ENCODE measurements at places on chromosomes 2 and 18. TPM values are rescaled to one million over a fixed set of nuclear protein-coding genes. Genes with fewer than 3 reads are reported as not detected.

DNA sequence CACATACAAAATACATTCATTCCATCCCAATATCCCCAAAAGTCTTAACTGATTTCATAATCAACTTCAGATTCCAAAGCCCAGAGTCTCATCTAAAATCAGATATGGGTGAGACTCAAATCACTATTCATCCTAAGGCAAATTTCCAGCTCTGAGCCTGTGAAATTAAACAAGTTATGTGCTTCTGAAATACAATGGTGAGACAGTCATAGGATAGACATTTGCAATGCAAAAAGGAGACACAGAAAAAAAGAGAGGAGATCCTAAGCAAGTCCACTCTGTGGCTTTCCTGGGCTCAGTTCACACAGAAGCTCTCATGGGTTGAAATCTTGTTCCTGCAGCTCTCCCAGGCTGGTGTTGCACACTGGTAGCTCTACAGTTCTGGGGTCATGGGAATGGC lies 18.3 kb downstream of the ZNF892 start:
- no peaks in the 10 kb centered on the region for H3K4me1 ChIP-seq
- no peak overlapping the region for H3K27ac ChIP-seq
- no peak overlapping the region for H3K4me3 ChIP-seq
- H3K27me3 ChIP-seq = no peaks in the 10 kb centered on the region
- H3K36me3 ChIP-seq = no peaks in the 10 kb centered on the region

GRCh38 chr2:202339071-202339870 lies 36.9 kb upstream of the BMPR2 start:
- H3K4me1 ChIP-seq = peaks cover 6% of the 10 kb centered on the region
- H3K36me3 ChIP-seq = no peaks in the 10 kb centered on the region
- H3K27ac ChIP-seq = no peak overlapping the region
- no peak overlapping the region for H3K4me3 ChIP-seq
- no peak for DNase-seq

GRCh38 chr2:147846412-147847081 lies 1.7 kb downstream of the ACVR2A start:
- H3K27me3 ChIP-seq = no peaks in the 10 kb centered on the region
- H3K4me1 ChIP-seq = peaks cover 5% of the 10 kb centered on the region
- no peak for DNase-seq
- H3K4me3 ChIP-seq = no peak overlapping the region

GRCh38 chr18:59744271-59744721 lies 47.1 kb upstream of the CCBE1 start:
- no peak overlapping the region for H3K27ac ChIP-seq
- H3K36me3 ChIP-seq = no peaks in the 10 kb centered on the region
- DNase-seq = no peak
- no peaks in the 10 kb centered on the region for H3K4me1 ChIP-seq
- no peak overlapping the region for H3K4me3 ChIP-seq
- H3K27me3 ChIP-seq = no peaks in the 10 kb centered on the region

DNA sequence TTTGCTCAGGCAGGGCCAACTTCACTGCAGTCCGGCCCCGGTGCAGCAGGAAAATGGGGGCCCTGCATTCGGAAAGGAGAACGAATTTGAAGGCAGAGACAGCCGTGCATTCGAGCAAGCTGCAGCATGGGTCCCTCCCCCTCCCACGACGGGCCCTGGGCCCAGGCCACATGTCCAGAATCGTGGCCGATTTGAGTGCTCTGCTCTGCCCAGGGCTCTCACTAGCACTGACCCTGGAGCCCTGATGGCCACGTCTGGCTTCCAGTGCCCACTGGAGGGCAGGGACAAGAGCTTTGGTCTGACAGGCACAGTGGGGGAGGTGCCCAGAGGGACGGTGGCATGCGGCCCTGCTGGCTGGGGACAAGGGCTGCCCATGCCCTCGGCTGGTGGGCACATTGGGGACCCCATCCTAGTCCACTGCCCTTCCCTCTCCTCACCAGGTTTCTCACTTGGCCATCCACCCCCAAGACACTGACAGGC lies 14.4 kb upstream of the KLHL30 start:
- no peak overlapping the region for H3K4me3 ChIP-seq
- no peaks in the 10 kb centered on the region for H3K4me1 ChIP-seq
- no peak overlapping the region for H3K27ac ChIP-seq
- no peaks in the 10 kb centered on the region for H3K36me3 ChIP-seq

DNA sequence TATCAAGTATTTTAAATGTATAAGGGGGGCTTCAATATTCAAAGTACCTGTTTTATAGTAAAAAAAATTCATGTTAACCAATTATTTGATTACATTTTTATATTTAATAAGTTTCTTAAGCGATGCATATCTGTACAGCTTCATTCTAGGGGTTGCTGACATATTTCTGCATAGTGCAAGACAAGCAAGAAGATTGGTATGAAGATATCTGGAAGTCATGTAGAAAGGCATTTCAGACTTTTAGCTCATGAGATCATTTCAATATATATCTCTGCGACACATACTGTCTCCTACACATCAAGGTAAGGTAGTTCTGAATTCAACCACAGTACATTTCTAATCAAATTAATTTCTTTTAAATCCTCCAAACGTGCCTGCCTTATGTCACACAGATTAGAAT lies 73.1 kb downstream of the MEMO1 start:
- H3K36me3 ChIP-seq = peaks cover 18% of the 10 kb centered on the region
- DNase-seq = no peak
- H3K4me1 ChIP-seq = no peaks in the 10 kb centered on the region

- peak overlapping the region; percentile 93 for H3K4me3 ChIP-seq
- H3K27me3 ChIP-seq = no peaks in the 10 kb centered on the region
- peak overlapping the region; percentile 97 for H3K27ac ChIP-seq
- DNase-seq = peak; percentile 47
- no peaks in the 10 kb centered on the region for H3K36me3 ChIP-seq
These were observed 727 bp downstream of the FBXO11 start for GRCh38 chr2:47905386-47906156.

DNA sequence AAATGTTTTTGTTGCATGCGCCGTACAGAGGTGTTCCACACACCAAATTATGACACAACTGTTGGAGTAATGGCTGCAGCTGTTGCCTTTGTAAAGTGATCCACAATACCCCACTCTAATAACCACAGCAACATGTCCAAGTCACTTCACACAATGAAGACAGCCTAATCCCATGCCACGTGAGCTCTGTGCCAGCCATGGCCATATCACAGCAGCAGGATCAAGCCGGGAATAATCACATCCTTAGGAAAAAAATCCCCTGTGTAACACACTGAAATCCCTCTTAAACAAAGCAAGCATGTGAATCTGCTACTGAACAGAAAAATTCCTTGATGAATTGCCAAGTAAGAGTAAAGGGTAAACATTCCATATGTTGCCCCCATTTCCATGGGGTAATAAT lies 179.5 kb upstream of the PARD3B start:
- no peaks in the 10 kb centered on the region for H3K27me3 ChIP-seq
- no peak overlapping the region for H3K4me3 ChIP-seq
- H3K4me1 ChIP-seq = no peaks in the 10 kb centered on the region
- H3K27ac ChIP-seq = no peak overlapping the region
- no peak for DNase-seq

DNA sequence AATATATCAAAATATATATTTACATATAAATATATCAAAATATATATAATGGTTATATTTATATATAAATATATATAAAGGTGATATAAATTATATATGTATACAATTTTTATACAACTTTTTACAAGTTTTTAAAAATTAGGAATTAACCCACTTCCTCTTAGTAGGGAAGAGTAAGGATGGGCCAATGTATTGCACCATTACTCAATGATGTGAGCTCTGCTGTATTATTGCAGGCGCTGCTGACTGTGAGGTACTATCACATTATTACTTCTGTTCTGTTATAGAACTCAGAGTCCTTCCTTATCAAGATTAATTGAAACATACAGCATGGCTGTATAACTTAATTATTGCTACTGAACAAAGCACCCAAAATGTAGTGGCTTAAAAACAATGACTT lies 46.0 kb downstream of the CCDC195 start:
- no peak overlapping the region for H3K27ac ChIP-seq
- DNase-seq = no peak
- no peaks in the 10 kb centered on the region for H3K4me1 ChIP-seq
- no peaks in the 10 kb centered on the region for H3K36me3 ChIP-seq

DNA sequence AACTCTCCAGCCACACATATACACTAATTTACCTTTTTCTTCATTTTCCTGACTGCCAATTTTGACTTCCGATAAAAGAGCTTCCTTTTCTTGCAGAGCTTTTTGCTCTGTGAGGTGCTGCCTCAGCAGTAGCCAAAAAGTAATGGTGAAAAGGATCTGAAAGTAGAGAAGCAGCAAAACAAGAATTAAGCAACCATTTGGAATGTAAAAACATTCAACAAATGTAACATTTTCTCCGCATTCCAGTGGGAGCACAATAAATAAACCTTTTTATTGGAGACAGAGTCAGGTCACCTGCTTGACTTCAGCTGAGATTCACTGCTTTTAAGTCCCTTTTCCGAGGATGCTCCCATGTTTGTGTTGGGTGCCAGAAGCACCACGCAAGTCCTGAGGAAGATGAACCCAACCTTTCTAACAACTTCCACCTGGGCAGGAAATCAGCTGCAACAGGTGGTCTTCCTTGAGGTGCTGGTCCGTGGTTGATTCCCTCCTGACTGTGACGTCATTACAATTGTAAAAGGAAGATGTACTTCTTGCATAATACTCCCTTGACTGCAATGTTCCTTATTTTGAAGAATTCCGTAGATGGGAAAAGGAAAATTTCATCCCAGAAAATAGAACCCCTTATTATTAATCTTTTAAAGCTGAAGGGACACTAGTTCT lies 265.5 kb downstream of the NAPG start:
- H3K27ac ChIP-seq = no peak overlapping the region
- H3K4me1 ChIP-seq = no peaks in the 10 kb centered on the region
- no peaks in the 10 kb centered on the region for H3K36me3 ChIP-seq
- H3K27me3 ChIP-seq = no peaks in the 10 kb centered on the region
- DNase-seq = no peak
- no peak overlapping the region for H3K4me3 ChIP-seq

- H3K36me3 ChIP-seq = no peaks in the 10 kb centered on the region
- no peak overlapping the region for H3K4me3 ChIP-seq
- no peaks in the 10 kb centered on the region for H3K27me3 ChIP-seq
- H3K4me1 ChIP-seq = no peaks in the 10 kb centered on the region
These were observed 630.8 kb upstream of the PIK3C3 start for GRCh38 chr18:41324020-41324791.

DNA sequence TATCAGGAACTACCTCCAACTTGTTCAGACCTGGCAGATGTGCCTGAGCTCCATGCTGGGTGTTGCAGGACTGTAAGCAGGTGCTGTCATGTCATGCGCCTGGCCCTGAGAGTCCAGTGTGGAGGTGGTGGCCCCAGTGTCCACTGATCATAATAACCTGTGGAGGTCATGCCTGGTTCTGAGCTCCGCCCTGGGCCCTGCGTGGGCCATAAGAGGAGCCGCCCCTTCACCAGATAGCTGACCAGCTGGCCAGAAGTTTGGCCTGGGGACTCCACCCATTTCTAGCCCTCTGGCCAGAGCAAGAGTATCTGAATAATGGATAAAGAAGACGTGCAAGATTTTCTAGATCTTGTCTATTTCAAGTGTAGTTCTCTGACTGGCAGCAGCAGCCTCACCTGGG lies 72.4 kb downstream of the CTIF start:
- DNase-seq = no peak
- H3K27me3 ChIP-seq = no peaks in the 10 kb centered on the region
- no peak overlapping the region for H3K27ac ChIP-seq
- no peaks in the 10 kb centered on the region for H3K36me3 ChIP-seq
- no peak overlapping the region for H3K4me3 ChIP-seq

DNA sequence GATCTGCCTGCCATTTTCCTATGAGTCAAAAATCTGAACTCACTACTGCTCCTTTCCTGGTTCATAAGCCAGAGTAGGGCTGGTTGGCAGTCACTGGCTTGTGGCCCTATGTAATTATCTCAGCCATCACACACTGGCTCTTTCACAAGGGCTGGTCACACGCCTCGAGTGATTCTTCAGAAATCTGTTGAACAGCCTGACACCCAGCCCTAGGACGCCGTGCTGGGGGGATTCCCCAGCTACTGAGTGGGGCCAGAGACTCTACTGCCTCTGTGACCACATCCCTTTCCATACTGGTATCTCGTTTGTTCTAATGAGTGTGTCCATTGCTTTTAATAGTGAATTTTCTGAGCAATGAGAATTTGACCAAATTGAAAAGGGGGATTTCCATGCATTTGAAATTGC lies 45.8 kb upstream of the RBM44 start:
- no peak overlapping the region for H3K27ac ChIP-seq
- no peak overlapping the region for H3K4me3 ChIP-seq
- no peaks in the 10 kb centered on the region for H3K4me1 ChIP-seq
- no peaks in the 10 kb centered on the region for H3K27me3 ChIP-seq
- no peak for DNase-seq

GRCh38 chr2:98744595-98744994 lies 13.7 kb upstream of the MGAT4A start:
- peaks cover 16% of the 10 kb centered on the region for H3K27me3 ChIP-seq
- no peaks in the 10 kb centered on the region for H3K4me1 ChIP-seq
- DNase-seq = no peak
- H3K36me3 ChIP-seq = no peaks in the 10 kb centered on the region

DNA sequence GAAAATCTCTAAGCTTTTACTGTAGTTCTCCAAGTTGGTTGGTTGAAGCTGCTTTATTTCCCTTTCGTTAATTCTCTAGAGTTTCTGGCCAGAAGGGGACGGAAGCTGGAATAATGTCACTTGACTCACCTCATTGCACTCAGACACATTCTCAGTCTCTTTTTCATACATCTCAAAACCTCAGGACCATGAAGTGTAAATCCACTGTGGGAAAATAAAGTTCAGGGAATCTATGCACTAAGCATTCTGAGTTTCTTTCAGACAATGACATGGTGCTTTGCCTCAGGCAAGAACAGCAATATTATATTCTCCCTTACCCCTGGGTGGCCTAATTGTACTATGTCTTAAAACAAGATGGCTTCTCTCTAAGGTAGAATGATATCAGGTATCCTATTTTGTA lies 167.8 kb downstream of the PRPF40A start:
- H3K4me3 ChIP-seq = no peak overlapping the region
- H3K36me3 ChIP-seq = no peaks in the 10 kb centered on the region
- no peak for DNase-seq
- H3K27ac ChIP-seq = no peak overlapping the region
- peaks cover 4% of the 10 kb centered on the region for H3K27me3 ChIP-seq

GRCh38 chr2:199279146-199279545 lies 178.6 kb downstream of the SATB2 start:
- no peaks in the 10 kb centered on the region for H3K27me3 ChIP-seq
- DNase-seq = no peak
- H3K4me3 ChIP-seq = no peak overlapping the region
- H3K27ac ChIP-seq = no peak overlapping the region

The GPC1 gene
- polyA plus RNA-seq = 0.32 TPM

The FBXO15 gene
- polyA plus RNA-seq = 0.08 TPM

The STAT1 gene
- 24.4 TPM for polyA plus RNA-seq

The MC5R gene
- not detected for polyA plus RNA-seq

The EVA1A gene
- not detected for polyA plus RNA-seq

The ATP8B1 gene
- not detected for polyA plus RNA-seq

The C2orf74 gene
- polyA plus RNA-seq = not detected

The ANKRD44 gene
- not detected for polyA plus RNA-seq

The HAAO gene
- polyA plus RNA-seq = not detected

The EFR3B gene
- not detected for polyA plus RNA-seq

The CETN1 gene
- polyA plus RNA-seq = not detected
